Endothelial cell of umbilical vein (primary cell): ENCODE measurements at places on chromosomes 6 and 20. TPM values are rescaled to one million over a fixed set of nuclear protein-coding genes. Genes with fewer than 3 reads are reported as not detected.

The ZNF311 gene
- total RNA-seq: 0.35 and 0.55 TPM in 2 replicates

The ADNP gene
- 66.0 and 69.0 TPM in 2 replicates for total RNA-seq

The MEI4 gene
- total RNA-seq: not detected in 2 replicates

The HLA-DPA1 gene
- 11.4 TPM in 1 of 2 replicates, not detected in the other for total RNA-seq

The SIRPB1 gene
- total RNA-seq: 6.5 and 9.5 TPM in 2 replicates

The SYNGAP1 gene
- 14.3 and 15.1 TPM in 2 replicates for total RNA-seq

The LY6G5B gene
- total RNA-seq: 23.9 and 25.0 TPM in 2 replicates
